ENCODE measurements at places on chromosomes 13 and 19. TPM values are rescaled to one million over a fixed set of nuclear protein-coding genes. Genes with fewer than 3 reads are reported as not detected.

Gene CYP4F8
- under 0.01 TPM for total RNA-seq

Gene FCAR
- total RNA-seq, result 91.3 TPM

Gene CEACAM4
- 3.9 TPM for total RNA-seq

Gene ZNF726
- total RNA-seq, result 2.9 TPM

Gene LRRC25
- total RNA-seq, result 32.7 TPM

Gene ZNF626
- total RNA-seq, result 9.7 TPM

Gene IL11
- 0.10 TPM for total RNA-seq

Gene REX1BD
- 48.7 TPM for total RNA-seq

Gene GAS6
- total RNA-seq, result 3.3 TPM

Gene B3GNT3
- total RNA-seq, result 0.10 TPM

Gene PABPC3
- 0.84 TPM for total RNA-seq

Gene APLP1
- total RNA-seq, result not detected

Gene THSD8
- not detected for total RNA-seq

Gene LINGO3
- 0.52 TPM for total RNA-seq

Gene PLIN3
- total RNA-seq, result 44.1 TPM

Gene CD70
- total RNA-seq, result 1.4 TPM
